Transverse colon (tissue), 4 donors: ENCODE measurements at places on chromosomes 4 and X. TPM values are rescaled to one million over a fixed set of nuclear protein-coding genes. Genes with fewer than 3 reads are reported as not detected.

The KLB gene
- not detected for total RNA-seq

The CT47B1 gene
- not detected for total RNA-seq

The HS6ST2 gene
- total RNA-seq = not detected

The OTC gene
- total RNA-seq = 1.4 TPM

The RAB41 gene
- not detected for total RNA-seq

The TMPRSS11D gene
- total RNA-seq = not detected

The RTL9 gene
- total RNA-seq = not detected

The GAGE1 gene
- total RNA-seq = not detected

The ALAS2 gene
- not detected for total RNA-seq

The TMEM131L gene
- 10.5 TPM for total RNA-seq

The EVC2 gene
- 5.4 TPM for total RNA-seq

The GLRA3 gene
- not detected for total RNA-seq

The SNCA gene
- total RNA-seq = 7.8 TPM

The NPNT gene
- total RNA-seq = 25.2 TPM

The SPIN4 gene
- 1.5 TPM for total RNA-seq

The GPR34 gene
- total RNA-seq = 6.7 TPM

The DYNLT3 gene
- 28.1 TPM for total RNA-seq

The EFHC2 gene
- not detected for total RNA-seq

The MAGEA2B gene
- not detected for total RNA-seq

The ARHGAP36 gene
- total RNA-seq = not detected

The ADH7 gene
- total RNA-seq = not detected

The WNK3 gene
- total RNA-seq = 0.80 TPM

The GATA1 gene
- not detected for total RNA-seq

The TLL1 gene
- total RNA-seq = 3.7 TPM

The WDR17 gene
- 0.96 TPM for total RNA-seq

The PABPC5 gene
- total RNA-seq = not detected

The NEXMIF gene
- total RNA-seq = 2.5 TPM

The HSFX2 gene
- not detected for total RNA-seq

The ADAMTS3 gene
- 0.14 TPM for total RNA-seq

The EREG gene
- total RNA-seq = 4.0 TPM

The SPANXN2 gene
- total RNA-seq = not detected

The ASB9 gene
- not detected for total RNA-seq

The JCHAIN gene
- total RNA-seq = 1,497 TPM

The TBC1D8B gene
- total RNA-seq = 13.5 TPM

The MAGEA11 gene
- total RNA-seq = not detected

The INTS6L gene
- total RNA-seq = 195 TPM

The GYPA gene
- total RNA-seq = not detected

The GLUD2 gene
- total RNA-seq = 0.79 TPM

The PDZD11 gene
- 7.8 TPM for total RNA-seq

The C4orf51 gene
- not detected for total RNA-seq

The FRMD7 gene
- not detected for total RNA-seq

The CXCL6 gene
- not detected for total RNA-seq

The MAB21L2 gene
- total RNA-seq = 63.0 TPM

The FAM236A gene
- not detected for total RNA-seq
